ENCODE measurements at places on chromosomes 6 and 20.

DNA sequence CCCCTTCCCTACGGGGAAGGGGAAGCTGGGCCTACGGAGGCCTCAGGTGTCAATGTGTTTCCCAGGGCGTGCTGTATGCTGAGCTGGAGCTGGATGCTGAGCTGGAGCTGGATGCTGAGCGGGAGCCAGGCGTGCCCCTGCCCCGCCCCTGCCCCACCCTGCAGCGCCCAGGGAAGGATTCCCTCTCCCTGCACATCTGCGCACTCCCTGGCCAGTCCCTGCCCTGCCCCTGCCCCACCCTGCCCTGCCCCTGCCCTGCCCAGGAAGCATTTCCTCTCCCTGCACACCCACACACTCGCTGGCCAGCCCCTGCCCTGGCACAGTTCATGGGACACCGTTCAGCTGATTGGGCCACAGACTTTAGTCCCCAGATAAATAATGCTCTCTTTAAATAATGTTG is 196.8 kb downstream of the SMOC2 start:
- DNase-seq = no peak

DNA sequence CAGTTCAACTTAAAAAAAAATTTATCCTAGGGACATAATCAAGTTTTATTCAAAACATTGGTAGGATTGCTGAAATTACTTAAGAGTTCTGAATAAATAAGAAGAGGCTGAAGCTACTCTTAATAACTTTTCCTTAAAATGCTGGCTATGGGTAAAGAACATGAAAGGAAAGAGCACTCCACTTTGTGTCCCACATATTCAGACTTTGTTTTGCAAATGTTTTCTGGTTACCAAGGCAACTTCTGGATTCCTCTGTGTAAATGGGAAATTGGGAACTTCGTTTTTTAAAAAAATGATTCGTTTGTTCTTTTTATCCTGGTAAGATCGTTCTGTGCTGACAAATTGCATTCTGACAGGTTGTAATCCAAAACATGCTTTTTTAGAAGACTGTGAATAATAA is 115.0 kb downstream of the KIF6 start:
- DNase-seq = no peak

GRCh38 chr6:43758617-43759050 is 11.4 kb upstream of the VEGFA start:
- DNase-seq = peak; percentile 58

GRCh38 chr6:140597181-140597580 is 1222.7 kb upstream of the CITED2 start:
- DNase-seq = no peak

- no peak for DNase-seq
Measured at GRCh38 chr20:43529051-43529450, 21.6 kb downstream of the L3MBTL1 start.

GRCh38 chr6:170025935-170026750 is 264.7 kb downstream of the DLL1 start:
- DNase-seq = peak; percentile 71

GRCh38 chr6:11108726-11109125 is 2.8 kb downstream of the ERVFRD-1 start:
- no peak for DNase-seq

GRCh38 chr20:10647471-10647870 is 26.3 kb downstream of the JAG1 start:
- no peak for DNase-seq

- DNase-seq = peak; percentile 87
Measured at GRCh38 chr6:38508894-38509293, 130.8 kb downstream of the BTBD9 start.

- peak; percentile 89 for DNase-seq
Measured at GRCh38 chr20:57470212-57470522, 54.8 kb downstream of the CTCFL start.

DNA sequence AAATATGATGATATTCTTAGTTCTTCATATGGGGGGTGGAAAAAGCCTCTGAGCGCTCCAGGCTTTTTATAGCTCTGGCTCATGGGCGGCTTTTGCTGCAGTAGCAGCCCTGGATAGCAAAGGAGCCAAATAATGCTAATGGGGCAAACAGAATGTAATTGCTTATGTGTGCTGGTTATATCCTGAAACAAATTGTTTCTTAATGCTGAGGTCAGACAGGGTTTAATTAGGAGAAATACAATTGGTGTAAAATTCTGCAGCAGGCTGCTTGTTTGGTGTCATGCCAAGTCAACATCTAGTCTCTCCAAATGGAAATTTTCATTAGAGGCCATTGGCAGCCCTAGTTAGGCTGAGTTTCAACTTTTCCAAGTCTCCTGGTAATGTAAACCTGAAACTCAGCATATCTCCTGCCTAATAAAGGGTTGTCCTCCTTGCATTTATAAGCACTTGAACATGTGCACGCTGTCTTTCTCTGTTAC is 530.1 kb upstream of the NOX3 start:
- no peak for DNase-seq

DNA sequence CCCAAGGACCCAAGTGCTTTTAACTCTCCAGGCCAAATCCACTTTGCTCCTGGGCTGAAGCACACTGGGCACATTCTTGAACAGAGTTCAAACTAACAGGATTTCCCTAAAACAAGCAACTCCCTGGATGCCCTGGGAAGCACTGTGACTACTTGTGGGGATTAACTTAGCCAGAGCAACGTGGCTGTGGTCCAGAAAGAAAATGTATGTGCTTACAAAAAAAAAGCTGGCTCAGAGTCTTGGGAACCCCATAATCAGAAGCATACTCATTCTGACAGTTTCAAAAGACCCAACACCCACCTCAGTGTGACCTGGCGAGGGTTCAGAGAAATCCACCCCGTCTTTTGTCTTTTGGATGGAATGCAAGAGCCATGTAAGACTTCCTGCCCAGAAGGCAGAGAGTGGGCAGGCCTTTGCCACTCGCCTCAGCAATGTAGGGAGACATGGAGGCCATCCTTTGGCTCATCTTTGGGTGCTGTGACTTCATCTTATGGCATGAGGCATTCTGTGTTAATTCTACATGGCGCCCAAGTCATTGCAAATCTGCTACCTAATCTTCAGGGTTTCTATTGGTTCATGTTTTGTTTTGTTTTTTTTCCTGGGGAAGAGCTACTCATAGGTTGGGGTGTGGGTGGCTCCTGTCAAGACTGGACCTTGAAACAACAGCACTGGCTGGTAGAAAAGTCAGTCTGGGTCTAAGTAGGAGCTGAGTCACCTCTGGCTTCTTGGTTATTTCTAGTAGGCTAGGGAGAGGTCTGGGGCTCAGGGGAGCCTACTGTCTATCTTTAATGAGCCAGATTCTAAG is 248.6 kb upstream of the SUPT3H start:
- no peak for DNase-seq

GRCh38 chr6:134026597-134026996 is 25.8 kb downstream of the SLC2A12 start:
- DNase-seq = no peak

- no peak for DNase-seq
Measured at GRCh38 chr6:152502421-152503188, 134.6 kb downstream of the SYNE1 start.

Measured in NCI-H526 (cell line).